ENCODE measurements at places on chromosomes 1 and 21.
A peak's percentile ranks its signal among the peaks of the same experiment; 100 is the strongest.

GRCh38 chr1:29800120-29800519 lies 563.8 kb downstream of the PTPRU start:
- DNase-seq = no peak

- DNase-seq = no peak
Observed at GRCh38 chr1:43319766-43320165, 17.9 kb upstream of the MPL start.

DNA sequence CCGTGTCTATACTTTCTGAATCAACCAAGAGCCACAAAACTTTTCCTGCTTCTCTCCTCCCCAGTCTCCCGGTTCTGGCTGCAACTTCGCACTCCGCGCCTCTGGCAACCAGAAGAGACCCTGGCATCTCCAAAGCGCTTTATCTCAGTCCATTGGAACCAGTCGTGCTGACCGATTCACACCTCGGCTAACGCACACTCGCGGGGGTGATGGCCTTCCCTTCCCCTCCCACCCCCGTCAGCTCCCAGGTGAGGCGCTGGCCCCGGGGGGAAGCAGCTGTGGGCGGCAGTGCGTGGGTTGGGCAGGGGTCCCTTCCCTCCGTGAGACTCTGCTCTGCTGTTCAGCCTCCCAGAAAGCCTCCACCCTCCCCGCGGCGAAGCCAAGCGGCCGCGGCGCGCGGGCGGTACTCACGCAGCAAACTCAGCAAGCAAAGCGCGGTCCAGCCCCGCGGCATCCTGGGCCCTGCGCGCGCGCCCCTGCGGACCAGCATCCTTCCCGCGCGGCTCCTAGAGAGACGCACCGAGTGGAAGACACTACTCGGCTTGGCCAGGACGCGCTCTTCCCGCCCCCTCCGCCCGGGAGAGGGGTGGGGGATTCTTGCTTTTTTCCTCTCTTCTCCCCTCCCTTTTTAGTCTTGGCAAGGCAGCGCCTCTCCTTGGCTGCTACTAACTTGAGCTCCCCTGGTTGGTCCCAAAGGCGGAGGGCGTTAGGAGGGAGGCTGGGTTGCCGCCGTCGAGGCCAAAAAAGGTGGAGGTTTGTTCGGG lies at the start of gene CD34:
Gene CD34 (minus strand): TSS at position 535 of the 764 bp plus-strand sequence. CDS start 45 bp downstream, at position 490.
- no peak for DNase-seq

DNA sequence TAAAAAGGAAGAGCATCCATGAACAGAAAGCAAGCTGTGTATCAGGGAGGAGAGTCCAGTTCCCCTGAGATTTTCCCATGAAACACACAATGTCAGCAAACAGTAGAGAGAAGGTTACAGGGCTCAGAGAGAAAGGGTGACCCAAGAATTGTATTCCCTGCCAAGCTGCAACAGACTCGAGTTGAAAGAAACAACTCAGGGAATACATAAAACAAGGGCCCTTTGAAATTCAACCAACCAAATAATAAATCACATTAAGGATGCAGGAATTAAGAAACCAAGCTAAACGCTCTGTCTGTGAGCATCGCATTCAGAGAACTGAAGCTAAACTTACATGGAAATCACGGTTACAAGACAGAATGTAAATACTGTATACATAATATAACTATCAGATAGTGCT lies 20.2 kb downstream of the S100A16 start:
- DNase-seq = no peak

GRCh38 chr1:59973719-59974118 lies 47.1 kb upstream of the CYP2J2 start:
- no peak for DNase-seq

GRCh38 chr1:53410100-53410541 lies 49.1 kb upstream of the DMRTB1 start:
- DNase-seq = no peak

GRCh38 chr1:212504171-212504803 lies 71.6 kb downstream of the NENF start:
- no peak for DNase-seq

DNA sequence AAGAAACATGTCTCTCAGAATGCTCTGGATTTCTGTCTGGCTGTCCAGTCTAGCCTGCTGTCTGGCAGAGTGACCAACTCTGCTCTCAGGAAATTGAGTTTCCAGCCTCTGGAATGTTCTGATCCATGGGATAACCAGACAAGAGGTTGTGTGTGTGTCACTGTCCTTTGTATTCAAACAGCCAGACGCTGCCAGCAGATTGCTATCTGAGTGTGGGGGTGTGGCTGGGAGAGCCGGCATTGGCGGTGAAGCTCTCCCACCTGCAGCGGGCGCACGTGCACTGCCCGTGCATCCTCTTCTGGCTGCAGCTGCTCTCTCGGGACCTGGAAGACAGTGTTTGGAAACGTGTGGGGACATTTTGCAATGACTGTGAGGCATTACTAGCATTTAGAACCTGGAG lies 26.1 kb downstream of the PKP1 start:
- no peak for DNase-seq

DNA sequence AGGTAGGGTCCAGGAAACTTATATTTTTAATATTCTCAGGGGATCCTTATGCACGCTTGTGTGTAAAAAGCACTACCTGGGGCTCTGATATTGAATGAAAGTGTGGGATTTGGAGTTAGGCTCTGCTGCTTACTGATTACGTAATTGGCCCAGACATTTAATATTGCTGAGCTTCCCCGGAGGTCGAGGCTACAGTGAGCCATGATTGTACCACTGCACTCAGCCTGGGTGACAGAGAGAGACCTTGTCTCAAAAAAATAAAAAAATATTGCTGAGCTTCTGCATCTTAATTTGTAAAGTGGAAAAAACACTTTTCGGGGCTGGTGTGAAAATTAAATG lies 62.2 kb upstream of the KIF26B start:
- no peak for DNase-seq

DNA sequence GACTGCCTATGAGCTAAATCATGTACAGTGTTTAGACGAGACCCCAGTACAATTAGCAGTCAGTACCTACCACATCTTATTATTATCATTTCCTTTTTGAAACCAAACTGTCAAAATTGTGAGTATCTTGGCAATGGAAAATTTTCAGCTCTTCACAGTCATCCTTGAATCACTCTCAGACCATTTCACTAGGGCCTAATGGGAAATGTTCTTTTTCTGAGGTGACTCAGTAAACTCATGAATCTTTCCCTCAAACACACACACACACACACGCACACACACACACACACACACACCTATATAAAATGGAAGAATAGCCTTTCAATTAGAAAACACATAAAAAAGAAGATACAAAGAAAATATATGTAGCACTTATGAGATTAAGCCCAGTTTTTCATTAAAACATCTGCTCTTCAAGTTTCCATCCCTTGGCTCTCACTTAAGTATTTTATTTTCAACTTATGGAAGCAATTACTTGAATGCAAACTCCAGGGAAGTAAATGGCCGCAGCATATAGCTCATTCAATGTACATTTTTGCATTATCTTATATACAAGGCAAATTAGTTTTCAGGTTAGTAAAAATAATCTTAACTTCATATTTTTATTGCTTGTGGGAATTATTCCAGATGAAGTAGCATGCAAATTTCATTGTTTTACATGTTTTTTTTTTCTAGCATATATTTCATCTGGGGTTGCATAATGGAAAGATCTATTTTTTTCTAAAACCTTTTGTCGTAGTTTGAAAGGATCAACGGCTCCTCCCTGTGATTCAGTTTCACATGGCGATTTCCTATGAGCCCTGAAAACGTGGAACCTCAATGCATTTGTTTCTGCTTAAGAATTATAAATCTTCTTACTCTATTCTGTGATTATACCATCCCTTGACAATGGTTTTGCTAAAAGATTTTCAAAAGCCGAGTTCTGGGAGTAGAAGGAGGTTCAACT lies 46.3 kb upstream of the TMPRSS15 start:
- no peak for DNase-seq

GRCh38 chr1:184437291-184437690 lies 50.5 kb downstream of the C1orf21 start:
- DNase-seq = no peak

DNA sequence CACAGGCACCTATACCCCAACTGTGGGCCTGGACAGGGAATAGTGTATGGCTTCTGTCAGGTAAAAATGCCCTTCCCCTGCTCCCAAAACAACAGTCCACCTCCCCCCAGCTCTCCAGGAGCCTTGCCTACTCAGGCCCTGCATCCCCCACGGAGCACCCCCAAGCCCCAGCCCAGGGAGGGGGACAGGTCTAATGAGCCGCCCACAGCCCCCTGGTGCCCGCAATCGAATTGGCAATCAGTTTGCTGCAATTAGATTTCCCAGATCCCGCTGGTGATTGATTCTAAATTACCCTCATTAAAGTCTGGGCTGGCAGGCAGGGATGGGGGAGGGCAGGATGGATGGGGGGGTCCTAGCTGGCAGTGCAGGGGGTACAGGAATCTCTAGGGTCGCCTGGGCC lies 8.1 kb downstream of the SDC3 start:
- no peak for DNase-seq

DNA sequence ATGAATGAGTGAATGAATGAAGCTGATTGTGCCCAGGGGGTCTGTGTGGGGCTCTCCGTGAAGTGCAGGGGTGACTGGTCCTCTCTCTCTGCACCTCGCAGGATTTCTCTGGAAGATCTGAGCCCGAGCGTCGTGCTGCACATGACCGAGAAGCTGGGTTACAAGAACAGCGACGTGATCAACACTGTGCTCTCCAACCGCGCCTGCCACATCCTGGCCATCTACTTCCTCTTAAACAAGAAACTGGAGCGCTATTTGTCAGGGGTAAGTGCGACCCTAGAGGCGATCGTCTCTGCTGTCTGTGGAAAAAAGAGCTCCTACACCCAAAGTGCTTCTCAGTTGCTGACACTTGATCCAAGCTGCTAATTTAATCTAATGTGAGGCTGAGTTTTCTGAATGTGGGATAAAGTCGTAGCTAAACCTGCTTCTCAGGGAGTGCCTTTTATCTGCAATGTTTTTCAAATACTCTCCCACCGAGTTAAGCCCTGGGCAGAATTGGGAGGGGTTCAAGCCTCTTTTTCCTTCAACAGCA lies 101.7 kb downstream of the HUNK start:
- no peak for DNase-seq

GRCh38 chr1:50209749-50210148 lies 101.0 kb downstream of the ELAVL4 start:
- no peak for DNase-seq

GRCh38 chr1:78003882-78004718 lies 639 bp upstream of the DNAJB4 start:
- peak; percentile 26 for DNase-seq

DNA sequence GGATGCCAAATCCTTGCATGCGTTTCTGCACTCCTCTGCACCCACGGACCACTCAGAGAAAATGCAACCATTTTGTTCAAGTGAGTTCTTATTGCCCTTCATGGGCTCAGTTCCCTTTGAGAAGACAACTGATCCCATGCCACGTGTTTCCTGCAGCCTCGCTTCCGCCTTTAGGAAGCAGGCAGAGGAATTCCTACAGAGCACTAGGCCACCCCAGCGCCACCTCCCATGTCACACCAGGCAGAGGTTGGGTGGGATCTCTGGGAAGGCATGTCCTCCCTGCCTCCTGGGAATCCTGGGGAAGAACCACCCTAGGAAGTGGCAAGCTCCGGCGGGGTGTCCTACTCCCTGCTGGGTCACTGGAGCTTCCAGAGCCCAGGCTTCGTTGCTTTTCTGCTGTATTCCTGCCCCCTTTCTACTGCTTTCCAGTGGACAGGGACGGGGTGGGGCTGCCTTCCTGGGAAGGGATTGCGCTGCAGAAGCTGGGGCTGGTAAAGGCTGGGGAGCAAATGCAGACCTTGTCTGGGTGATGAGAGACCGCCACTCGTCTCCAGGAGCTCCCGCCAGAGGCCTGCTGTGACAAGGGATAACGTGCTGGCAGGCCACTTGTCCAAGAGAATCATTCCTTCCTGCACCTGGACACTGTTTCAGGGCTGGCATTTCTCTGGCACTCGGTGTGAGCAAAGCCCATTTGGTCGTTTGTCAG lies 478.2 kb upstream of the VAMP3 start:
- no peak for DNase-seq

GRCh38 chr21:27060190-27060589 lies 93.3 kb upstream of the ADAMTS5 start:
- no peak for DNase-seq

DNA sequence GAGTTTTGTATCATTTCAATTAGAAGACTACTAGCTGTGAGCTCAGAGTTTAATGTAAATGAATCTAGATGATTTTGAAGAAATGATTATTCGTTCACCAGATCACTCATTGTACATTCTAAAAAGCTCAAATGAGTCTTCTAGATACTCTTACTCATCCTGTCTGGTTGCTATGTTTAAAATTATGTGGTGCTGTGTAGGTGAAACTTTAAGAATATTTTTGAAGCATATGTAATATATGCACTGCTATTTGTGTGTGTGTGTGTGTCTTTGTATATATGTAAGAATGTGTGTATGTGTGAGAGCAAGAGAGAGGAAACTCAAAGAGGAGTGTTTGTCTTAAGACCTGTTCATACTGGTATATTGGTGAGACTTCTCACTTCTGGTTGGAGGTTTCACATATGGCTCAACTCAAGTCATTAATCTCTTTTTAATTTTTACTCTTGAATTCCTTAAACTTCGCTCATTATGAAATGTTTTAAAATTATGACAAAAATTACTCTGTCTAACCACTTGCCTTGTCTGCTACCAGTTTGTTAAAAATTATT lies 8.6 kb upstream of the C1orf105 start:
- DNase-seq = no peak

DNA sequence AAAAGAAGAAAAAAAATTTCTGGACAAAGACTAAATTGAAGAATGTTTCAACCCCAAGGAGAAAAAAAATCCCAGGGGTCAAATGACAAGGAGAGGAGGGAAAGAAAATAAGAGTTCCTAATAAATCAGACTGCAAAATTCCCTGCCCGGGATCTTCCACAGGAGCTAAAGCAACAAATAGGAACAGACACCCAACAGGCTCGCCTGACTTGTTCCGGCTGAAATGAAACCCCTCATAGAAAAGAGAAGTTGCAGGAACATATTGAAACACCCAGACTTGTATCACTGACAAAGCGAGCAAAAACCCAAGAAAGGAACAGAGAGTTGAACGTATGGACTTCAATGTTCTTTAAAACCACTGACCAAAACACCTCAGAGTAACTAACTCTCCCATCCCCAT lies 123.0 kb downstream of the TIAM1 start:
- no peak for DNase-seq

GRCh38 chr1:243253926-243254232 lies 1.2 kb downstream of the CEP170 start:
- DNase-seq = no peak

DNA sequence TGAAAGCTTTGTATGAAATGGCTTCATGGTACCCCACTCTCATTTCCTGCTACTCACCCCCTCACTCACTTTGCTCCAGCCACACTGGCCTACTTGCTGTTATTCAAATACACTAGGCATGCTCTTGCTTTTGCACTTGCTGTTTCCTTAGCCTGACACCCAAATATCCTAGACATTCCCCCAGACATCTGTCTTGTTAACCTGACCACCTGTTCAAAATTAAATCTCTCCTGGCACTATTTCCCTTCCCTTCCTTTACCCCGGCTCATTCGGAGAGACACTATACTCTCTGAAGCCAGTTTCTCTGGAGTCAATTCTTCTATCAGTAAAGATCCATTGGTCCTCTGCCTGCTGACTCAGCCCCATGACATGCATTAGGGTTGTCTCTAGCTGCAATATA lies 306.0 kb upstream of the SGIP1 start:
- DNase-seq = no peak

GRCh38 chr1:39269791-39270342 lies 65.4 kb downstream of the MACF1 start:
- DNase-seq = no peak

GRCh38 chr1:119865627-119866026 lies 30.7 kb downstream of the ADAM30 start:
- no peak for DNase-seq

GRCh38 chr1:32240140-32240951 lies 6.7 kb upstream of the FAM167B start:
- no peak for DNase-seq

GRCh38 chr21:33794596-33794995 lies 121.0 kb downstream of the ATP5PO start:
- no peak for DNase-seq
